ENCODE measurements at places on chromosomes 5 and 9.
A peak's percentile ranks its signal among the peaks of the same experiment; 100 is the strongest.

- ATAC-seq = no peak
Measured at GRCh38 chr9:89183146-89183545, 4.5 kb upstream of the SHC3 start.

GRCh38 chr5:179906795-179907555 is 722 bp downstream of the TBC1D9B start:
- ATAC-seq = peak; percentile 29

- ATAC-seq = no peak
Measured at GRCh38 chr9:108534741-108535140, 321.0 kb downstream of the ACTL7B start.

- ATAC-seq = peak; percentile 84
Measured at GRCh38 chr5:176995896-176996767, 10.4 kb downstream of the UIMC1 start.

DNA sequence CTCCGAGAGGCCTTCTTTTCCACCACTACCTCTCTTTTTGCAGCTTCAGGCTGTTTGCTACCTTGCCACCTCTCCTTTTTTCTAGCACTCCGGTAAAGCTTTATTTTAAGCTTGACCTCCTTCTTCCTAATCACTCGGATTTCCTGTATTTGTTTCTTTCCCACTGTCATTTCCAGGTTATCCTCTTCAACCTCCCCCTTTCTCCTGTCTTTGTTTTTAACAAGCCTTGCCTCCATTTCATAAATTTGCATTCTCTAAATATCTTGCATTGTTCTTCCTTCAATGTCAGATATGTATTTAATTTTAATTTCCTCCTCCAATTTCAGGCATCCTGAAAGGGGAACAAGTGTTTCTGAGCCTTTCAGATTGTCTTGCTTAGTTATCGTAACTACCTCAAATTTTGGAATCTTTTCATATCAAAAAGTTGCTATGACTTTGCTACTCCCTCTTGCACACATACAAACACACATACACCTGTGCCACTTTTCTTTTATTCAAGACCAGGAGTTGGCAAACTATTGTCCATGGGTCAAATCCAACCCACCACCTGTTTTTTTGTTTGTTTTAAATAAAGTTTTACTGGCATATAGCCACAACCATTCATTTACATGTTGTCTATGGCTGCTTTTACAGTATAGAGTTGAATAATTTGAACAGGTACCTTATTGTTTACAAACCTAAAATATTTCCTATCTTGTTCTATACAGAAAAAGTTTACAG is 22.7 kb downstream of the DPYSL3 start:
- ATAC-seq = no peak

GRCh38 chr9:23555851-23556250 is 270.2 kb downstream of the ELAVL2 start:
- no peak for ATAC-seq
